ENCODE measurements at places on chromosomes 7 and 10.

DNA sequence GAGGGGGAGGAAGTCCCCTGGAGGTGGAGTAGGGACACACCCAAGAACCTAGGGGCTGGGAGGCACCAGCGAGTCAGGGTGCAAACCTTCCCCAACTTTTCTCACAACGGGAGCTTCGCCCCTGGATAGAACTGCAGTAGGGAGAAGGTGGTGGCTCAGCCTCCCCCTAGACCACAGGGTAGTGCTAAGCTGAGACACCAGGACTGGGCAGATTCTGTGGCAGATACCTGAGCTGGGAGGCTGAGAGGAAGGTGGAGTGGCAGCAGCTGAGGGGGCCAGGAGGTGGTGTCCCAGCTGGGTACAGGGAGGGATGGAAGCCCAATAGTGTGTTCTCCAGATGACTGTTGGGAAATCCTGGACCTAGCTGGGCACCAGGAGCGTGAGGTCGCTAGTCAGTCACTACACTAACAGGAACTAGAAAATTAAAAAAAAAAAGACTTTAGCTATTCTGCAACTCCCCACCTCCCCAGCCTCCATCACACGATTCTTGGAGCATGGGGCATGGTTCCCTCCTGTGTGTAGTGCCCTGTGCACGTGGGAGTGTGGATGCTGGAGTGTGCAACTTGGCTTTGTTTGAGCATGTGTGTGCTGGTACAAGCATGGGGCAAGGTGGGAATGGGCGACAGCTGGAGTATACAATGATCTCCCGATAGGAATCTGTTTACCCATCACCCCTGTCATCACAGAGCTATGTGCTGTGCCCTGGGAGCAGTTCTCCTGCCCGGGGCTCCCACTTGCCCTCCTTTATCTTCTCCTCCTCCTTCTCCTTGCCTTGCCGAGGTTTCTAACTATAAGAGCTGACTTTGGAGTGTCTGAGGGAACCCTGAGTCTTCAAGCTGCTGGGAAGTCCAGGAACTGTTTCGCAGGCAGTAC, 8.8 kb upstream of the TRPV6 start:
- DNase-seq: no peak

DNA sequence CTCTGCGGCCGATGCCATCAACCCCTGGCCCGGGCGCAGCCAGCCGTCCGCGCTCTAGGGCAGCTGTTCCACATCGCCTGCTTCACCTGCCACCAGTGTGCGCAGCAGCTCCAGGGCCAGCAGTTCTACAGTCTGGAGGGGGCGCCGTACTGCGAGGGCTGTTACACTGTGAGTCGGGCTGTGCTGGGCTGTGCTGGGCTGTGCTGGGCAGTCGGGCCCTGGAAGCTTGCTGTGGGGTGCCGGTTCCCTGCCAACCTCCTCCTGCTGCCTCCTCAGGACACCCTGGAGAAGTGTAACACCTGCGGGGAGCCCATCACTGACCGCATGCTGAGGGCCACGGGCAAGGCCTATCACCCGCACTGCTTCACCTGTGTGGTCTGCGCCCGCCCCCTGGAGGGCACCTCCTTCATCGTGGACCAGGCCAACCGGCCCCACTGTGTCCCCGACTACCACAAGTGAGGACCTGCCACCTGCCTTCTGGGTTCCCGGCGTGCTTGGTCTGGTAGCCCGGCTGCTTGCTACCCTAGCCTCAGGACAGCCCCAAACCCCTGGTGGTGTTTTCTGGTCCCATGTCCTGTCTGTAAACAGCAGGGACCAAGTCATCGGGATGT, 7.5 kb downstream of the ZYX start:
- no peak for DNase-seq

DNA sequence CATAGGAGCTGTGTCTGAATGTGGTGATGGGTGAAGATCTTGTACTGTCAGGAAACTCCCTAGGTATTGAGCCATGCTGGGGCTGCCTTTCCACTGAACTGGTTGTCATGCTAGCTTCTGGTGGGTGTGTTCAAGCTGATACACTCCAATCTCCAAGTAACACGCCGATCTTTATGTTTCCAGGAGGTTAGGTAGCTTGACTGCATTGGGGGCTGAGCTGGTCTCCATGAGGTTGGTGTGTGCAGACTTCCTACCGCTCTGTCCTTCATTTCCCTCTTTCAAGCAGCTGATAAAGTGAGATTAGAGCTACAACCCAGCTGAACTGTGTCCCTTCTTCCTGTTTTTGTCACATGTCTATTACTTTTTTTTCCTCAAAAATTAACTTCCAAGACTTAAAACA, 265.5 kb downstream of the ANKRD30A start:
- no peak for DNase-seq

GRCh38 chr7:151273651-151274390, 25.3 kb upstream of the SMARCD3 start:
- DNase-seq: no peak

Data from anterior cingulate cortex (tissue), 58 donors.